ENCODE measurements at places on chromosomes 4 and X.
A peak's percentile ranks its signal among the peaks of the same experiment; 100 is the strongest.

GRCh38 chr4:88008122-88008742 is 797 bp downstream of the PKD2 start:
- DNase-seq = peak; percentile 87

DNA sequence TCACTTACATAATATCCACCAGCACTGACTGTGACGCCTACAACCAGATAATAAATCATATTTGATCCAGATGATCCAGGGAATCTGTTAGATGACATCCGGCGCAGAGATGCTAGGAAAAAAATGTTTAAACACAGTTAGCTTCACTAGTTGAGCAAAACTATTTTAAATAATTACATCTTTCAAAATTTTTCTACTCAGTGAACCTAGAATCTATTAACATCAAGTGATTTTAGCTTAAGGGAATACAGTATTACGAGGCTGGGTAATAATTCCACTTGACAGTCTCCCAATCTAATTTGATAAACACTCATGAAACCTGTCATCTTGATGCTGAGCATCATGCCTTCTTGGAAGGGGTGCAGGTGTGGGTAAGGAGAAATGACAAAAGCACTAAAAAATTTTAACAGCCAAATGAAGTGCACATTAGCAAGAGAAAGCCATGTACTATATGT is 4.7 kb downstream of the MGARP start:
- no peak for DNase-seq

DNA sequence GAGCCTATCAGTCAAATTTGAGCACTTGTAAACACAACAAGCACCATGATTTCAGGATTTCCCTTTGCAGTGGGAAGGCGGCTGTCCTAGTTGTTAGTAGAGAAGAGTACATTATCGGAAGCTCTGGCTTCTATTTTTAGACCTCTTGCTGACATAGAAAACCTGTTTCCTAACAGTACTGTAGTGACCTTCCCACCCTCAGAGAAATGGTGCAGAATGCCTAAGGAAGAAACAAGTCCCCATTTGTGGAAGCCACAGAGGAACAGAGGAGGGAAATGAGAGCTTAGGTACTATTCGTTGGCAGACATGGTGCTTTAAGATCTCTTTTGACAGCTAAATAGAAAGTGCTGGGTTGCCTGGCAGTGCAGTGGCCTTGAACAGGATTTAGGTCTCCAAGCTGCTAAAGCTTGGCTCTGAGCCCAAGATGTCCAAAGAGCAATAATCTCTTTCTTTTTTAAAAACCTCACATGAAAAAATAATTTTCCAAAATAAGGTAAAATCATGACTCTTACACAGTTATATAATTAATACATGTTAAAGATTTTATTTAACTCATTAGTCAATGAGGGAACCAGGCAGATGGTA is 24.9 kb downstream of the GLRA2 start:
- DNase-seq = no peak

GRCh38 chr4:40550948-40551462 is 78.7 kb downstream of the RBM47 start:
- no peak for DNase-seq

DNA sequence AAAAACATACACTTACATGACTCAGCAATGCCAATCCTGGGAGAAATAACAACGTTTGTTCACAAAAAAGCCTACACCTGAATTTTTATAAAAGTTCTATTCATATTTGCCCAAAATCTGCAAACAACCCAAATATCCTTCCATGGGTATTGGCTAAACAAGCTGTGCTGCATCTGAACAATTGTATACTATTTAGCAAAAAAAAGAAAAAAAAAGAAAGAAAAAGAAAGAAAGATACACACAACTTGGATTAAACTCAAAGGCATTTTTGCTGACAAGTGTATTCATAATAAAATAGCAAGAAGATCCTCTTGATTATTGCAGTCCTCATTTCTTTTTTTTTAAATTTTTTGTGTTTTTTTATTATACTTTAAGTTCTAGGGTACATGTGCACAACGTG is 24.5 kb upstream of the MAGEA3 start:
- DNase-seq = no peak

DNA sequence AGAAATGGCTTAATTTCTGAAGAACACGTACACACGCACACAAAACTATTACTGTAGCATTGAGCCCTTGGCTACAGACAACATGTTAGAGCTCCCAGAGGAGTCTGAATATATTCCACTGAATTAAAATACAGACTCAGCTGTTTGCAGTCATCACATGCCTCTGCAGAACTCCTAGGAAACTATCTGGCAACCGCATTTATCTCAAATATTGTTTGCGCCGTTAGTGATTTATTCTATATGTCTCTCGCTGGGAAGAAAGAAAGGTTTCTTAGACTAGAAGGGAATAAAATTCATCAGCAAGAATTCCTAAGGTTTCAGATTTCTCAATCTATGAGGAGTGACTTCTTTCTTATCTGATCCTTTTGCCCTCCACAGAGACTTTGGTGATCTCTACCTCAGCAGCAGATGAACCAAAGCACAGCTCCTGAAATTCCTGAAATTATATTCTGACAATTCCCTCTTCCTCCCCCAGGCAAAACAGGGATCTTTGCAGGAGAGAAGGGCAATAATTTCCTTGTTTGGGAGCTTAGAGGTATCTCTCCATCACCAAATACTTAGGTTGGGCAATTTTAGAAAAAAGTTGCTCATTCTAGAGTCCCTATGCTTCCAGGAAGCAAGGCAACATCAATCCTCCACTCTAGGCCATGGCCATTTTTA is 199.2 kb downstream of the APBB2 start:
- DNase-seq = no peak

DNA sequence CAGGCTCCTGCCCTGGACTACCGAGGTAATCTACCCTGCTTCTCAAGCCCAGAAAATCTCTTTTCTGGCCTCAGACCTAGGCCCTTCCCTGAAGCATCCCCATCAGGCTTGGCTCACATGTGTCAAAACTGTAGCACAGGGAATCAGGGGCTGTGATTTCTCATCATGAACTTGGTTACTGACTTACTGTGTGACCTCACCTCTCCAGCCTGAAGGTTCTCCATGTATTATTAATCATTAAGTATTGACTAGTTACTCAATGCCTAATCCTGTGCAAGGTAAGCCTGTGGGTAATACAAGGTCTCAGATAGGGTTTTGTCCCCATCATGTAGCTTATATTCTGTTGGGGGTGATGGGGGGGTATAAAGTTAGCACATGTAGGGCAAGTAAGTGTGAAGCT is 6.8 kb downstream of the SRPX2 start:
- no peak for DNase-seq

All from posterior cingulate gyrus (tissue), 11 donors.